Stimulated activated CD4-positive, alpha-beta T cell treated with anti-CD3 and anti-CD28 coated beads, TNF-alpha, amount 100 ng/mL, for 24 hours (primary cell): ENCODE measurements at places on chromosomes 5 and 9.
A peak's percentile ranks its signal among the peaks of the same experiment; 100 is the strongest.

GRCh38 chr5:102595332-102595731 lies 96.5 kb upstream of the SLCO6A1 start:
- no peak for DNase-seq

GRCh38 chr5:138569782-138570181 lies 5.4 kb downstream of the HSPA9 start:
- DNase-seq: no peak

GRCh38 chr9:136017289-136018190 lies 56.4 kb upstream of the UBAC1 start:
- DNase-seq: no peak

DNA sequence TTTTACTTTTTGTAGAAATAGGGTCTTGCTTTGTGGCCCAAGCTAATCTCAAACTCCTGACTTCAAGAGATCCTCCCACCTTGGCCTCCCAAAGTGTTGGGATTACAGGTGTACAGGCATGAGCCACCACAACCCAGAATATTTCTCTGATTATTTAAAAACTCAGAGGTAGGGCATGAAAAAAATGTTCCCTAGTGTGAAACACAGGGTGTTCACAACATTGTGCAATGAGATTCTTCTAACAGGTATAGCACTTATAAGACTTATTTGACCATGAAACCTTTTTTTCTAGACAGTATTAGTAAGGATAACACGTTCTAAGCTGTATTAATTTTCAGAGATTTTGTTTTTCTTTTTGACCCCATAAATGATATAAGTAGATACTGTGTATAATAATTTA lies 13.1 kb upstream of the PTGER4 start:
- DNase-seq: no peak

- no peak for DNase-seq
Measured at GRCh38 chr9:130763331-130764171, 70.0 kb downstream of the EXOSC2 start.

DNA sequence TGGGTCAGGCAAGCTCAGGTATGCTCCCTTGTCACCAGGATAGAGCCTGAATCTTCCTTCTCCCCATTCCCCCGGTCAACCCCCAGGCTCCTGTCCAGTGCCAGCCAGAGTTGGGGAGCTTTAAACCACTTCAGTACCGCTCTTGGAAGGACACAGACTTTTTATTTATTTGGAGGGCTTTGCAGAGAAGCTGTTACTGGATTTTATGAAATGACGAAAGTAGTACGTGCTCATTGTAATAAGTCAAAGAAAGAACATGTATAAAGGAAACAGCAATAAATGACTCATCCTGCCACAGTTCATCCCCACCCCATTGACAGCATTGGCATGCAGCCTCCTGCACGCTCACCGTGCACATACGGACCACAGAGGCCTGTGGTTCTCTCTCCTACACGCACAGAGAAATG lies 230.3 kb downstream of the AUH start:
- peak; percentile 42 for DNase-seq
